Stimulated activated CD4-positive, alpha-beta T cell treated with anti-CD3 and anti-CD28 coated beads, Interleukin-15, amount 100 ng/mL, for 1 hour (primary cell): ENCODE measurements at places on chromosomes 1 and 21.

DNA sequence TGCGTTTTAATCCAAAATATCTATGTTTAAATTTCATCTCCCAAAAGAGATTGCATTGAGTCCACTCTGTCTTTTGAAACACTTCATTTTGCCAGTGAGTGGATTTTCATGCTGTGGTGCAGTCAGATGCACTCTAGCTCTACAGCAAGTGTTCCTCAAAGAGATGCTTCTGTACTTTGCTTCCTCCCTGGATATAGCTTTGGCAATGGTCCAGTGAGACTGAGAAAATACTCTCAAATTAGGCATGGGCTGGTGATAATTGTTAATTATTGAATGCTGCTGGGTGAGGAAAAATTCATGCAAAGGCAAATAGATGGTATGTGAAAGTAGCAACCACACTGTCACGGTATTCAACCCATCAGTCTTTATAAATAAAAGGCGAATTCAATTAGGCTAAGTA, 396.9 kb downstream of the ADGRL2 start:
- DNase-seq, result no peak

- no peak for DNase-seq
These were observed 201.5 kb upstream of the C1orf174 start for GRCh38 chr1:4101459-4102161.

- no peak for DNase-seq
These were observed 5.2 kb downstream of the DUSP10 start for GRCh38 chr1:221736714-221737113.

DNA sequence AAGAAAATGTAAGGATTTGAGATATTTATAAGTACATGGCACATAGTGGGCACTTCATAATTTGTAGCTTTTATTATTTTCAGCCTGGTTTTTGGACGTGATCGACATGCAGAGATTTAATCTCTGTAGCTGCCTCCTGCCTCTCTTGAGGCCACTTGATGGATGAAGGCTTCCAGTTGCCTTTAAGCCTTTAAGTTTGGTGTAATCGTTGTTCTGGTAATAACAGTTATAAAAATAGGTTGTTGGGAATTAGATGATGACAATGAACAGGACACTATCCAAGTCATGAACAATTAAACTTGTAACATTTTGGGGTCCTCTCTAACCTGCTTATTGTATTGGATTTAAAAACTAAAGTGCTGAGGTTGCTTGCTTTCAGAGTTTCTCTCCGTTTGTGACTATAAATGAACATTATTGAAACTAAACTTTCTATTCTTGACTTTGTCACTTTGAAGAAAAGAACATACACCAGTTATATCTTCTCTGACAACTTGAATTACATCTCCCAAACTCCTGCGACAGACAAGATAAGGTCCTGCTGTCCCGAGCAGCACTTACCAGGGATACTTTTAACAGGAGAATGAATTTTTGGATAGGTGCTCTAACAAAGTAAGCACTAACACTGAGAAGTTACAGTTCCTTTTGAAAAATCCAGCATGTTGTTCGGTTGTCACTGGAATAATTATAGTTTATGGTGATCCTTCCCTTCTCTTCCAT, 295.0 kb downstream of the NFIA start:
- DNase-seq, result no peak

DNA sequence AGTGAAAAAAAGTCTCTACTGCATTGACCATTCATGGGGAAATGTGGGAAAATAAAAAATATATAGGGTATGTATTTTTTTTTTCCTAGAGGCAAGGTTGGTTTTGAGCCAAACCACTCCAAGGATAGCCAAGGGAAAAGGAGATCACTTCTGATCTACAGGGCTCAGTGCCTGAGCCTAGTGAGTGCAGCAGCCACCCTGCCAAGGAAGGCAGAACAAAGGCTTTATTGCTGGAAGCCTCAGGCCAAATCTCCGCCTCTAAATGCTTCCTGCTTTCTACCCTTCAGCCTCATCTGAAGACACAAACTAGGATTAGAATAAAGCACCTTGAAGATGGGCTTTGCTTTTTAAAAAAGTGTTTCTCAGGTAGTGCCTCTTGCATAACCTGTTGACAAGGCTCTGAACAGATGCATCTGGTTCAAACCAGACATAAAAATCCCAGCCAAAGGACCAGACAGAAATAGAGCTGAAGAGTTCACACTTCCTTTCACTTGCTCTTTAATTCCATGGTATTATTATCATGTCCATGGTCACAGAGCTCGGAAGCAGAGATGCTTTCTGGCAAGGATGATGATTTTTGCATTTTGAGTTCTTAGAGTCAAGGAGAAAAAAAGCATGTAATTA, 10.5 kb downstream of the C1orf115 start:
- DNase-seq, result no peak

GRCh38 chr1:33384040-33384812, 46.7 kb downstream of the PHC2 start:
- no peak for DNase-seq
